ENCODE measurements at places on chromosomes 5 and 9.

GRCh38 chr9:73896061-73896460, 601.1 kb upstream of the RORB start:
- no peak for DNase-seq

DNA sequence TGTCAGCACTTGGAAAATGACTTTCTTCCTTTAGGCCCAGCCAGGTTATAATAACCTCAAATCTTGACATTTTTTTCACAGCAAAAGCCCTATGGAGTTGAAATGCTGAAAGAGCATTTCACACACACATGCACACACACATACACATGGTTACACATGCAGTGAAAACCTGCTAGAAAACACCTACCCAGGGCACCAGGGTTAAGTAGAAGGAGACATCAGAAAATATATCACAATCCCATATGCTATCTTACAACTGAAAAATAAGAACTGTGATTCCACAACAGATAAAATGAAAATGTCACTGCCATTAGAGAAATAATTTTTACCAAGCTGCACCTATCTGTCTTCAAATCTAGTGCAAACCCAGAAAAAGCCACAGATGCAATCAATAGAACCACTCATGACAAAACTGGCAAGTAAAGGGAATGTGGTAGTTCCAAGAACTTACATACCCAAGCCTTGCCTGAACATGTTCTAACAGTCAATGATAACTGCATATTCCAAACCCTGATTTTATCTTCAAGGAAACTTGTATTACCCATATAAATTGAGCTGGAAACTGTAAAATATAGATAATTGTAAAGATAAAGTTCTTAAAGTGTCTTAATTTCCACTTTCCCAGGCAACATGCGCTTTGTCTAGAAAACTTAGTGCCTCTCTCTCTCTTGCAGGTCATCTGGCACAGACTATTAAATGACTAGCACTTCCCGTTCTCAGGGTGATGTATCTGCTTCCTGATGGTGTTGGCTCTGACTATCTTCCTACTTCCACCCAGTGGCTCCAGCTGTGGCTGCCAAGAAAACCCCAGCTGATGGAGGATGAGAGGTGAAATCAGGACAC, 250.2 kb upstream of the PTGER4 start:
- DNase-seq = no peak

DNA sequence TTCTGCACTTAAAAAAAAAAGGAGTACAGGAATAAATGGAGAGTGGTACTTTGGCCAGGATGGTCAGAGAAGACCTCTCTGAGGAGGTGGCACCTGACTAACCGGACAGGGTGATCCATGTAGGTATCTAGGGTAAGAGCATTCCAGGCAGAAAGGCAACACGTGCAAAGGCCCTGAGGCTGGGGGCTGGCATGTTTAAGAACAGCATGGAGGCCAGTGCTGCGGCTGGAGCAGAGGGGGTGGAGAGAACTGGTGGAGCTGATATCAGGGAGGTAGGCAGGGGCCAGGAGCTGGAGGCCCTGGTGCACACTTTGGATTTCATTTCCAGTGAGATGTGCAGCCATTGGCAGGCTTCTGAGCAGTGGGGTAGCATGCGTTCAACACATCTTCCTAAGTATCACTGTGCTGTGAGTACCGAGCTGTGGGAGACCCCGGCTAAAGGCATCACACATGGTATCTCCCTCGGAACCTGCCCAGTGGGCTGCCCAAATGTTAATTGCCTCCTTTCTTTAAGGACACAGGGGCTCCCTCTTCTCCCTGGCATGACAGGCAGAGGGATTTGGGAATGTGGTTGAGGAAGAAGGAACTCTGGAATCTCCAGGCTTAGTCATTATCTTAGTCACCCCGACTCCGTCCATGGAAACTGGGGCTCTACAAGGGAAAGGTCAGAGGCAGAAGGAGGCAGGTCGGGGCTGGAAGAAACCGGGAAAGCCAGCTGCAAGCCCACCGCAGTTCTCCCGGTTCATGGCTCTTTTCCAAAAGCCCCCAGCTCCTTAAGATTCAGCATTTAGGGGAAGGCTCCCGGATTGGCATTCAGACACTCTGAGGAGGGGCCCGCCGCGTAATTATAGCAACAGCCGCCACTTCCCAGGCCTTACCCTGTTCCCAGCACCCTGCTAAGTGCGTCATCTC, 18.6 kb downstream of the SLC6A7 start:
- DNase-seq = no peak

- no peak for DNase-seq
These were observed 856.6 kb downstream of the MAT2B start for GRCh38 chr5:164361986-164362385.

- no peak for DNase-seq
These were observed 369.4 kb downstream of the CDH9 start for GRCh38 chr5:26669031-26669430.

GRCh38 chr5:141488591-141489561, at the start of gene PCDHGC5:
TSS of gene PCDHGC5 (plus strand) at chr5:141489081. CDS start at chr5:141489241, 160 bp downstream.
- no peak for DNase-seq

- no peak for DNase-seq
These were observed 555.3 kb upstream of the FTMT start for GRCh38 chr5:121296356-121296755.

- DNase-seq = no peak
These were observed 20.1 kb downstream of the PCSK1 start for GRCh38 chr5:96412868-96413449.

DNA sequence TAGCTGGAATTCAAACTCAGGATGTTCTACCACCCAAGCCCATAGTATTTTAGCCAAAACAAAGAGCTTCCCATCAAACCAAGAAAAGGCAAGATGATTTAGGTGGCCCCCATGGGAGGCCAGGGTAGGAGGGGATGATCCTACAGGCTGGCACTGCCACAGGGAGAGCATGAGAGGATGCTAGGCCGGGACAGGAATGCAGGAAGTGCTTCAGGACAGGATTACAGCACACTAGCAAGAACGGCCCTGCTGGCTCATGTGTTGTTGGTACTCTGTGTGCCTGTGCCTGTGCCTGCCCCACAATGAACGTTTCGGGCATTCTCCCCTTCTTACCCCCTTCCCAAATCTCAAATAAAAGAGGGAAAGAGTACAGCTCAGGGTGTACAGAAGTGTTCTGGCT, 110.7 kb upstream of the TRIM32 start:
- no peak for DNase-seq

- DNase-seq = no peak
These were observed 400.0 kb upstream of the ADAMTS16 start for GRCh38 chr5:4740156-4740555.

DNA sequence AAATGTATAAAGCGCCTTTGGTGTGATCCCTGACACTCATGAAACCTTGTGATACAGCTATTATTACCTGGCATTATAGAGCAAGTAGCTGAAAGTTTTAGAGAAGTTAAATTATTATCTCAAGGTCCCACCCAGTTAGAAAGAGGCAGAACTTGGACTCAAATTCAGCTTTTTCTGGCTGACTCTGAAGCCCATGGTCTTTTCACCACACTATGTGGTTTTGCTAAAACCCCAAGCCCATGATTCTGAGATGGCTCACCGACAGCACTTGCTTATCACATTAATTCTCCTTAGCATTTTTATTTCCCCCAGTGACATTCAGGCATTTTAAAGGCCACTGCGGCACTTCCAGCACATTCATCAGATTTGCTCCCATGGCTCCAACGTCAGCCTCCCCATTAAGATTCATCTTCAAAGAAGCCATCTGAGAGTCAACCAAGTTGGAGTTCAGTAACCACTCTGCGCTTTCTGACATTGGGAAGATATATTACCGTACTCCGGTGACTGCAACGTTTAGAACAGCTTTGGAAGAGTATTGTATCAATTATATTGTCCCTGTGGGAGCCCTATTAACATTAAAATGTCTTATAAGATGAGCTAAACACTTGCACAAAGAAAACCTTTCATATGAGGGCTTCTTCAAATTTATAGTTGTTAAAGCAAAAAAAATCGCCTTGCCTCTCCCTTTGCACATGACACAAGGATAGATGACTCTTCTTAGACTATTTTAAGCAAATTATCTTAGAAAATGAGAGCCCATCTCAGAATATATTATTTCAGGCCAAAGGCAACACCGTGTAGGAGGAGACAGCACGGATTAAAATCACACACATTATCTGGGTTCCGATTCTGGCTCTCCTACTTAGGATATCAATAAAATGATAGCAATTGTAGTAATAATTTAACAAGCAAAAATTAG, 638.1 kb downstream of the ACTL7B start:
- DNase-seq = no peak

- peak; percentile 33 for DNase-seq
These were observed 31.7 kb downstream of the PRRX2 start for GRCh38 chr9:129696944-129697655.

DNA sequence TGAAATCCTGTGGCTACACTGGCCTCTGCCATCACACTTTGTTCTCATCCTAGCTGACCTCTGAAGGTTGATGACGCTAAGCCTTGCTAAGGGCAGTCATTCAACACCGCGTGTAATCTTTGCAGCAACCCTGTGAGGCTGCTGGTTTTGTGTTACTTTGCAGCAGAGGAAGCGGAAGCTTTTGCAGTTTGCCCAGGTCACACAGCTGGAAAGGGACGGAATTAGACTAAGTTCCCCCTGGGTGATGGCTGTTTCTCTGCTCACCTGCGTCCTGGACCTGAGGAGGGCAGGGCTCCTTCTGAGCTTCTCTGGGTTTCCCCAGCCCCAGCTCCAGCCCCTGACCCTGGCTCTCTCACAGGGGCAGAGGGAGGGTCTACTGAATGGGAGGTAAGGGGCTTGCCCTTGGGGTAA, 7.3 kb upstream of the SLC25A51 start:
- no peak for DNase-seq

GRCh38 chr5:167952278-167952995, 339.0 kb upstream of the WWC1 start:
- DNase-seq = no peak

- no peak for DNase-seq
These were observed 1045.2 kb downstream of the CDH12 start for GRCh38 chr5:21807953-21808352.

DNA sequence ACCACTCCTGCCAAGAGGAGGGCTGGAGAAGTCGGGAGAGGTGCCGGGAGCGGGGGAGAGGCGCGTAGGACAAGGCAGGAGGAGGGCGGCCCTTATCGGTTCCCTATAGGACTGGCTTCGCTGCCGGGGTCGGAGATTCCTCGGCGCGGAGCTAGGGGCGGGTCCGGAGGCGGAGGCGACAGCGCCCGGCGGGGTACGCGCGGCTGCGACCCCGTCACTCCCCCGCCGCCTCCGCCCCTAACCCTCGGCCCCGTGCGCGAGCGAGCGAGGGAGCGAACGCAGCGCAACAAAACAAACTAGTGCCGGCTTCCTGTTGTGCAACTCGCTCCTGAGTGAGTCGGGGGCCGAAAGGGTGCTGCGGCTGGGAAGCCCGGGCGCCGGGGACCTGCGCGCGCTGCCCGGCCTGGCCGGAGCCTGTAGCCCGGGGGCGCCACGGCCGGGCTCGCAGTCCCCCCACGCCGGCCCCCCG, 2.0 kb downstream of the GLIS3 start:
- DNase-seq = peak; percentile 33

DNA sequence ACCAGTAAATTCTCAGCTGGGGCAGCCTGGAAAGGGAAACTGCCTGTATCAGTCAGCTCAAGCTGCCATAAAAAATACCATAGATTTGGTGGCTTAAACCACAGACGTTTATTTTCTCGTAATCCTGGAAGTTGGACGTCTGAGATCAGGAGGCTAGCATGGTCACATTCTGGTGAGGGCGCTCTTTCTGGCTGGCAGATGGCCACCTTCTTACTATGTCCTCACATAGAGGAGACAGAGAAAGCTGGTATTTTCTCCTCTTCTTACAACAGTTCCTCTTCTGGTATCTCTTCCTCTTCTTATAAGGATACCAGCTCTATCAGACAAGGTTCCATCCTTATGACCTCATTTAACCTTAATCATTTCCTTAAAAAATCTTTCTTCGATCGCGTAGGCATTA, 50.5 kb upstream of the RFX3 start:
- DNase-seq = no peak

GRCh38 chr5:8019719-8020218, 150.8 kb downstream of the MTRR start:
- no peak for DNase-seq

DNA sequence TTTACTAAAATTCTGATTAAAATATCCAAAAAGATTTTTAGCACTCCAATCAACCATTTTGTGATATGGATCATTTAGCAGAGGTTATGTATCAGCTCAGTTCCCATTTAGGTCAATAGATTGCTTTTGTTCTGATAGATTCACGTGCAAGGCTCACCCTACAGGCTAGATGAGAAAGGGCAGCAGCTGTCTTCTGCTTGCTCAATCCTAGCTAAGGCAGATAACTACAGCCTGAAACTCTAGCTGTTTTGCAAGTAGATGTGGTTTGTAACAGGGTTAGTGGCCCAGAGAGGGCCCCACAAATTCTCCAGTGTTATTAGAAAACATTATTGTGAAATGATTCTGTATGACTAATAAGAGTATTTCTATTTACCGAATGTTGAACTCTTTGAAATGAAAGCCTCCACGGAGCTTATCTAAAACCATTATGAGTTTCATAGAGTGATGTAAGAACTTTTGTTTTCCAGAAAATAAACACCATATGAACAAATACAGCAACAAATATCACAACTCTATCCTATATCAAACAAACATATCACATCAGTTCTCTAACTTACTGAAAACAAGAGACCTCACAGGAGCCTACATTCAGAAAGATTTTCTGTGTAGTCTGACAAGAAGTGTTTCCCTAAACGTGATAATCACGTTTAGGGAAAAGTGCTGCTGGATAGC, 841.9 kb upstream of the ACO1 start:
- DNase-seq = no peak

GRCh38 chr5:36599986-36600779, 6.2 kb upstream of the SLC1A3 start:
- no peak for DNase-seq

GRCh38 chr9:36592801-36593583, 20.3 kb downstream of the MELK start:
- DNase-seq = no peak

- no peak for DNase-seq
These were observed 101.7 kb upstream of the SARDH start for GRCh38 chr9:133839822-133840329.

- no peak for DNase-seq
These were observed 19.6 kb downstream of the ADAMTSL2 start for GRCh38 chr9:133553973-133554713.

- no peak for DNase-seq
These were observed 539.9 kb downstream of the BRINP1 start for GRCh38 chr9:118829334-118829733.

DNA sequence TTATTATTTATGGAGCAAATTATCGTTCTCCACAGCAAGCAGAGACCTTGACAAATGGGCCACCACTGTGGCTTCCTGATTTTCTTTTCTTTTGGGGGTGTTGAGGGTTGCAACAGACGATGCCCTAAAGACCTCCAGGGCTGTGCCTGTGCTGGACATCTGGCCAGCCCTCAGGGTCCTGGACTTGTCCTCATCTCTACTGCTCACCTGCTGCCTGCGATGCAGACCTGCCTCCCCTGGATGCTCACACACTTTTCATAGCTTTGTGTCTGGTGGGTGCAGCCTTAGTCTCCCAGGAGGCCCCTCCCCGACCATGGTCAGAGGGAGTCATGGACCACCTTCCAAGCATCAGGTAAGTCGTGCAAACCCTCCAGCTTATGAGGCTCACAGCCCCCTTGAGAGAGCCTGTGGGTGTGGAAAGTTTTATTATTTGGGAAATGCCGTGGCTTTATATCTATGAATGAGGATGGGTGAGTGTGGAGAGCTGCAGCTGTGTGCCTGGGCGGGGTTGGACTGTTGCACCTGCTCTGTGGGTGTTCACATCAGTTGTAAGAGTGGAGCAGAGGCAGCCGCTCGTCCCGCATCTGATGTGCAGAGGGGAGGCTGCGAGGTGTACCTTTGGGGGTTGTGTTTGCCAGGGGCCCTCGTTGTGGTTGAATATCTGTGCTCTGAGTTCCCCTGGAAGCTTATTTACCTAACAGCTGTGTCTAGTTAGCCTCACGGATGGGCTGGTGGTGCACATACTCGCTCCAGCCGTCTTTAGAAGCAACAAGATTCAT, 126.3 kb upstream of the IRX4 start:
- no peak for DNase-seq

- DNase-seq = peak; percentile 2
These were observed 280.4 kb downstream of the MEF2C start for GRCh38 chr5:88602584-88602983.

All from germinal center (tissue), 1 donor.